Stimulated activated CD8-positive, alpha-beta memory T cell treated with anti-CD3 and anti-CD28 coated beads, Interleukin-7, amount 100 ng/mL, for 4 hours (primary cell): ENCODE measurements at places on chromosomes 4 and X.

- DNase-seq = no peak
These were observed 37.8 kb upstream of the PSAPL1 start for GRCh38 chr4:7472442-7473013.

- DNase-seq = no peak
These were observed 338.1 kb upstream of the SLIT2 start for GRCh38 chr4:19913650-19914049.

GRCh38 chr4:183986291-183986970 lies 81.3 kb downstream of the STOX2 start:
- no peak for DNase-seq

- DNase-seq = no peak
These were observed 2.5 kb downstream of the SH3BP2 start for GRCh38 chr4:2795300-2795892.

DNA sequence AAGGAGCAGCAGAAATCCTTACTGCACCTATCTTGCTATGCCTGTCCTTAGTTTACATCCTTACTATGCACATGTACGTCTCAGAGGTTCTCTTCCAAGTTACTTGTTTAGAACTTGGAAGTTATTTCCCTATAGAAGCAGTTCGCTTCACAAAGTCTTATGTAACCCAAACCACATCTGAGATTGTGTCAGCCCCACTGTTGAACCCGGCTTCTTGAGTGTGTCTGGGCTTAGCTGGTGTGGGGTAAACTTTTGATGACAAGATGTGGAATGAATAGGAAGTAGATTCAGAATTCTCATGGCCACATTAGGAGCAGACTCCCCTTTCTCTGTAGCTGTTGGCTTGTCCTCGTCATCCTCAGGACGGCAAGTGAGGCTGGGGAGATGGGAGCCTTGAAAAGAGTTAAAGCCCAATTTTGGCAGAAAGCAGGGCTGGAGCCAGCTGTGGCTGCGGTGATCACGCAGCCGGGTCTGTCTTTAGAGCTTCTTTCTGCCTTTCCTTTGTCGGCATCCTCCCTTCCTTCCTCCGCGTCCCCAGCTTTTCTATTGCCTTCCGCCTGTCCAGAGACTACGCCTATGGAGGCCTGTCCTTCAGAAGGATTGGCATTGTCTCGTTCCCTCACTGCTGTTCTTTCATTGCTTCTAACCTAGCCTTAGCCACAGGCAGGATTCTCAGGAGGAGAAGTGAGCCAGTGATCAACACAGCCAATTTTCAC lies 23.0 kb upstream of the LIMCH1 start:
- no peak for DNase-seq

DNA sequence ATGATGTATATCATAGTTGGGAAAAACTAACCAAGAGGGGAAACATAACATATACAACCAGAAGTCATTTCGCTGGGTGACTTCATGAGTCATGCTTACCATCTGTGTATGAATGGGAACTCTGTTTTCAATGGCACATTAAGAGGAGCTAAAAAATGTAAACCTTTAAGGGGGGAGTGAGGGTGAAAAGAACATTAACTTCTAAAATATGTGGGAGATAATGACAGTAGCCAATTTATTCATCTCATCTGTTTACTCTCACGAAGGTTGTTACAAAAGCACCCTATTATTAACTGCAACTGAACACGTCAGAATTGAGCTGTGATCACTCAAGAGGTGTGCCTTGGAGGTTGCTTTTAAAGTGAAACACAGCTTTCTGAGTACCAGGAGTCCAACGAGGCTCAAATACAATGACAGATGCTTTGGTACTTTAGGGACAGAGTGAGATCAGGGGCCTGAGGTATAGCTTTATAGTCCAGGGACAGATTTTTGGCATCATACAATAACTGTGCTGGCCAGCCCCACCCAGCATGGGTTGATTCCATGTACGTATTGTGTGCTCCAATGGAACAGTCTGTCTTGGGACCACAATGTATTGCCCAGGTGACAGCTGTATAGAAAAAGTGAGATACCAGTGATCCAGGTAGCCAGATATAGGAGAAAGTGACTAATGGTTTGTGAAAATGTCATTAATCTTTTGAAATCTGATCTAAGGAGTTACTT lies 107.3 kb downstream of the AMMECR1 start:
- DNase-seq = no peak

GRCh38 chrX:71955530-71956120 lies 45.0 kb downstream of the NHSL2 start:
- no peak for DNase-seq

DNA sequence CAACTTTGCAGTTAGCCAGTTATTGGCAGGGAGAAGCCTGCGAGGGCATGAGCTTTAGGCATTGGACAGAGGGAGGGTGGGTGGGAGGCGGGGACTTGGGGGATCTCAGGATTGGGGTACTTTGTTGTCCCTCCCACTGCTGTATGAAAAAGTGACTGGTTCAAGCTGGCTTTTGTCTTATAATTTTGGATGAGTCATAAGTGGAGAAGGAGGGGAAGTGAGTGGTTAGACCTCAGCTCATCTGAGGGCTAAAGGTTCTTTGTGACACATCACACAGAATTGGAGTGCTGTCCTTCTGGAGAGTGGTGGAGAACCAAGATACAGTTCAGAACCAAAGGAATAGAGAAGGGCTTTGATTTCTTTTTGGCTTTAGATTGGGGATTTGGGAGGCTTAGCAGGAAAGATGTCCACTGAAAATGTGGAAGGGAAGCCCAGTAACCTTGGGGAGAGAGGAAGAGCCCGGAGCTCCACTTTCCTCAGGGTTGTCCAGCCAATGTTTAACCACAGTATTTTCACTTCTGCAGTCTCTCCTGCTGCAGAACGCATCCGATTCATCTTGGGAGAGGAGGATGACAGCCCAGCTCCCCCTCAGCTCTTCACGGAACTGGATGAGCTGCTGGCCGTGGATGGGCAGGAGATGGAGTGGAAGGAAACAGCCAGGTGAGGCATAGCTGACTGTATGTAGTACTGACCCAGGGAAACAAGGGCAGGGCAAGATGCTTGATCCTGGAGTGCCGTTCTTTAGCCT lies at the start of gene SLC4A4:
Gene SLC4A4, plus strand, starts transcription at position 175 of the 748 bp plus-strand sequence.
- DNase-seq = no peak
